Muscle of leg (tissue), 16 donors: ENCODE measurements at places on chromosomes 6 and 20. TPM values are rescaled to one million over a fixed set of nuclear protein-coding genes. Genes with fewer than 3 reads are reported as not detected.

- DNase-seq = no peak
These were observed 3.1 kb upstream of the AKIRIN2 start for GRCh38 chr6:87705070-87705691.

DNA sequence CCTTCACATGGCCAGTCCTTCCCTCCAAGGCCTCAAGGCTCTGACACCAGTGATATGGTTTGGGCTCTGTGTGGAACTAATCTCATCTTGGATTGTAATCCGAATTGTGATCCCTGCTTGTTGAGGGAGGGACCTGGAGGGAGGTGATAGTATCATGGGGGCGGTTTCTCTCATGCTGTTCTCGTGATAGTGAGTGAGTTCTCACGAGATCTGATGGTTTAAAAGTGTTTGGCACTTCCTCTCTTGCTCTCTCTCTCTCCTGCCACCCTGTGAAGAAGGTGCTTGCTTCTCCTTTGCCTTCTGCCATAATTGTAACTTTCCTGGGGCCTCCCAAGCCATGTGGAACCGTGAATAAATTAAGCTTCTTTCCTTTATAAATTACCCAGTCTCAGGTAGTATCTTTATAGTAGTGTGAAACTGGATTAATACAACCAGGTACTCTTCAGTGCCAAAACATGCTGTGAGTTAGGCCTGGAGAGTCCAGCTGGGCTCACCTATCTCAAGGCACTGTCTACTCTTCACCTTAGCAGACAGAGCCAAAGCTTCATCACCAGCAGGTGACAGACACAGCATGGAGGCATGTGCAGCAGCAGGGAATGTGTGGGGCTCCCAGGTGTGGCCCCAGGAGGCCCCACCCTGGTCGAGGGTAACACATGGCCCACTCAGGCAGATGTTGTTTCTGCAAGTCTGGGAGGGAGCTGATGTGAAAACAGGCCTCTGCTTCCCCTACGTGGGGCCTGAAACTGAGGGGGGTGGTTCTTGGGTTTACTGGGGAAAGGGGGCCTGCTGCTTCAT, 97.5 kb upstream of the CDYL start:
- no peak for DNase-seq

DNA sequence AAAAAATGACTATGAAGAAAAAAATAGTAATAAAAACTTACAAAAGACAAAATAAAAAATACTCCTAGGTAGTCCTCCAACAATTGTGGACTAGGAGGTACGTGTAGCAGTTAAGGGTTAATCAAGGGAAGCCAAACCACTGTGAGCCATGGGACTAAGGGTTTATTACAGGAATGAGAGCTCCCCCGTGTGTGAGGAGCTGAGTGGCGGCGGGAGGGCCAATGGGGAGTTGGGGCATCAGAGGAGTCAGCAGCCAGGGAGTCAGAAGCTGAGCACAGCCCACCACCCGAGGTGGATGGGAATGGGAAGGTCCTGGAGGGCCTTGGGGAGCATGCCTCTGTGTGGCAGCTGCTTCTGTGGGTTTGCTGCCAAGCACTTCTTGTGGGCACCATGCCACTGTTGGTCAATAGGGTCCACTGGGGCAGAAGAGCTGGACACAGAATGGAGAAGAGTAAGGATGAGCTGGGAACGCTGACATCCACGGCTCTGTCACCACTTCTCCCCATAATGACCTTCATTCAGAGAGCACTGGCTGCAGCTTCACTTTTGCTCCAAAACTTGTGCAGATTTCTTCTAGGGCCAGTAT, 373.3 kb downstream of the CDKAL1 start:
- DNase-seq = no peak

GRCh38 chr6:124368131-124368530, 564.5 kb downstream of the NKAIN2 start:
- DNase-seq = no peak

DNA sequence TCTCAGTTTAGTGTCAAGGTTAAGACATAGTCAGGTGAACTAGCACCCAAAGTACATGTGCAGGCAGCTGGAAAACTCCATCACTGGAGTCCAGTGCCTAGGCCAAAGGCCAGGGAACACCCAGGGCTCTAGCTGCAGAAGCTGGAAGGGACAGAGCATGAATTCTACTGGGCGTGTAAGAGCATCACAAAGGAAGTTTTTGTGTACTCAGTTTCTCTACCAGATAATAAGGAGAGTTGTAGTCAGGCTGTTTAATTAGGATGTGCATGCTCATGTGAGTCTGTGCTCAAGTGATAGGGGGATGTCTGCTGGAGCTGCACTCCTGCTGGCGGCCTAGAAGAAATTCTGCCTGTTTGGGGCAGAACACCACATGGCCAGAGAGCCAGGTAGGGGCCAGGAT, 8.1 kb downstream of the L3MBTL1 start:
- no peak for DNase-seq

DNA sequence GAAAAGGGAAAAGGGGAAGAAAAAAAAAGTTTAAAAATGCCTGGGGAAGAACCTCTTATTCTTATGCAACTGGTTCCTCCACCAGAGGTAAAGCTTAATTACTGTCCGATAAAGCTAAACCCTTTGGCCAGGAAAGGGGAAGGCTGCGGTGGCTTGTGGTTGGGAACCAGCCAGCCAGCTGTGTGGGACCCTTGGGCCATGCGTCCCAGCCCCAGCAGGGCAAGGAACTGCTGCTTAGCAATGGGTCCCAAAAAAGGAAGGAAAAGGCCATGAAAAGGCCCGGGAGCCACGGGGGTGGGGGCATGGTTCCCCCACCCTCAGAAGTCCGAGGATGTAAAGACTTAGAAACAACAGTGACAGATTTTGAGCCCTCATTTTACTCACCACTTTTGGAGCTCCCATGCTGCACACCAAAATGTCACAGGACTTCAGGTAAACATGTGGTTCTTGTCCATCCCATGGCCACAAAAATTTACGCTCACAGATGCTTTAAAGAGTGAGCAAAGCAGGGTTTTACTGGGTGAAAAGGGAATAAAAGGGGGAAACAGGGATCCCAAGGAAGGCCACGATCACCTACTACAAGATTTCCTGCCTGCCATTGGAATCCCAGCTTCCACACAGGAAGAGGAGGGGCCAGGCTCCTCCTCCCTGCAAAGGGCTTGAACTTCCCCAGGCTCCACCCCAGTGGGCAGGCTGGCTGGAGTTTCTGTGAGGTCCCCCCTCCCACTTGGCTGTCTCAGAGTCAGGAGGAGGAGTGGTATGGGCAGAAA, 1234.7 kb upstream of the GJE1 start:
- DNase-seq = no peak

- no peak for DNase-seq
These were observed 11.3 kb upstream of the CCNC start for GRCh38 chr6:99579781-99580180.

DNA sequence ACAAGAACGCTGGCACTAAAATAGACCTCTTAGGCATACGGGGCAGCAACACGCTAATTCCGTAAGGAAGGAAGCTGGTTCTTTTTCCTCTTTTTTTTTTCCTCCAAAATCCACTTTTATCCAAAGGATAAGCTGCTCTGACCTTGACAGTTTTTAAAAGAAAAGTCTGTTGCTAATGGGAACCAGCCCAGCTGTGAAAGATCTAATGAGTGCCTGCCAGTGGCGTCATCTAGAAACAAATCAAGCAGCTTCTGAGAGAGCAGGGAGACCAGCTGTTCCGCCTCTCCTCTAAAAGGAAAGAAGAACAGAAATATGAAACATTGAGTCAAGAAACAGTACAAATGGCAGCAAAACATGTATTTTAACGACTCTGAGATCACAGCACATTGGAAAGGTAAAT, 78.6 kb downstream of the FAXC start:
- peak; percentile 9 for DNase-seq

DNA sequence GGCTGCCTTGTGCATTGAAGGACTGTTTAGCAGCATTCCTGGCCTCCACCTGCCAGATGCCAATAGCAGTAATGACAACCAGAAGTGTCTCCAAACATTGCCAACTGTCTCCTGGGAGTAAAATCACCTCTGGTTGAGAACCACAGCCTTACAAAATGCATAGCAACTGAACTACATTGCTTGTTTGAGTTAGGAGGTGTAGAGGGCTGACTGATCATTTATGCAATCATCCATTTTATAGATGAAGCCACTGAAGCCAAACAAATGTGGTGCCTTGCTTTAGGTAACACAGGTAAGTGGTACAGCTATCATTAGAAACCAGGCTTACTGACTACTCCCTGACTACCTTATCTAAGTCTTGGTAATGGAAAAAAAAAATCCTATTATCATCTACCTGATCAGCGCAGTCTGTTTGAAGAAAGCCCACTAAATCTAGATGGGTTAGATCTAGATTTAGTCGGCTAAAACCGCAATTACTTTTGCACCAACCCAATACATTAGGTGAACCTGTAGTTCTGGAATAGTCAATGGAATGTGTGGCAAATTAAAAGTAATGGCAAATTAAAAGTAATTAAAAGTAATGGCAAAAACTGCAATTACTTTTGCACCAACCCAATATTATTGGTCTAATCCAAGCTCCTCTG, 47.7 kb upstream of the F13A1 start:
- no peak for DNase-seq

GRCh38 chr20:10467681-10468339, 32.7 kb downstream of the SLX4IP start:
- DNase-seq = peak; percentile 63

C6orf15 gene
- not detected for total RNA-seq

C20orf202 gene
- total RNA-seq = 0.35 TPM

FBXL4 gene
- 10.8 TPM for total RNA-seq

PRL gene
- 0.13 TPM for total RNA-seq
